ENCODE measurements at places on chromosomes 1 and 21. TPM values are rescaled to one million over a fixed set of nuclear protein-coding genes. Genes with fewer than 3 reads are reported as not detected.
A peak's percentile ranks its signal among the peaks of the same experiment; 100 is the strongest.

Gene TCEA3
- 11.3 TPM for total RNA-seq

GRCh38 chr1:172699695-172700227 is 40.9 kb downstream of the FASLG start:
- no peak for DNase-seq

Gene LAPTM5
- total RNA-seq, result 56.1 TPM

DNA sequence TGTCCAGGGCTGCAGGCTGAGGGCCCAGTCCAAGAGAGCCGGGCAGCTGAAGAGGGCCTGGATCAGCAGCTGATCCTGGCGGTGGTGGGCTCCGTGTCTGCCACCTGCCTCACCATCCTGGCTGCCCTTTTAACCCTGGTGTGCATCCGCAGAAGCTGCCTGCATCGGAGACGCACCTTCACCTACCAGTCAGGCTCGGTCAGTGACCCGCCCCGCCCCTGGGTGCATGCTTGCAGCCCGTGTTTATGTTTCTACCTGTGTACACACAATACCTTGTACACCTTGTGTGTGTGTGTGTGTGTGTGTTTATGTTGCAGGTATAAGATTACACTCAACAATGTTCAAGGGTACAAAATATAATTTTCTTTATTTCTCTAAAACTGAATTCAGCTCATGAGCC is 13.0 kb downstream of the TIE1 start:
- DNase-seq, result no peak

- peak; percentile 7 for DNase-seq
These were observed 54.2 kb upstream of the ARTN start for GRCh38 chr1:43879414-43879813.

GRCh38 chr1:13754510-13755103 is 54.6 kb downstream of the PRDM2 start:
- no peak for DNase-seq

Gene CAPN2
- total RNA-seq, result 178 TPM

Gene TFF2
- total RNA-seq, result not detected

DNA sequence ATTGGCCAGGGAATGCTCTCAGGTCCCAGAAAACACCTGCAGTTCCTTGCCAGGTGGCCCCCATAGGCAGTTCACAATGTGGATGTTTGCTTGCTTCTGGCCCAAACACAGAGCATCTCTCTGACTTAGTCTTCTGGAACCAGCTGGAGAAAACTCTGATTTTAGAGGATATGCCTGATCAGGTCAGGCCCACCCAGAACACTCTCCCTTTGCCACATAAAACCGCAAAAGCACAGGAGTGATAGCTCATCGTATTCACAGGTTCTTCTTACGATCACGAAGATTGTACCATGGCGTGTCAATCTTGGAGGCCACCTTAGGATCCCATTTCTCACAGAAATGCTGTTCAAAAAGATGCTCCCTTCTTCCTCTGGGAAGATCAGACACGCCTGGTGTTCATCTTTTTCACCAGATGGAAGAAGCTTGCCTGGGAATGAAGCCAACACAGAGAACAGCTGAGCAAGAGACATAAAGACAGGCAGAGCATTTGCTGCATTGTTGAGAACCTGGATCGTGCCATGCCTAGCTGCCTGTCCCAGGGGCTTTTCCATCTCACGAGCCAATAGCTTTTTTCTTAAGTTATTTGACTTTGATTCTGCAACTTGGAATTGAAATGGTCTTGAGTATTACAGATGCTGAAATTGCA is 11.6 kb upstream of the CD247 start:
- no peak for DNase-seq

Gene HEYL
- 34.0 TPM for total RNA-seq

- no peak for DNase-seq
These were observed 302.8 kb downstream of the MATN1 start for GRCh38 chr1:30420519-30421050.

- DNase-seq, result peak; percentile 63
These were observed at the start of the genes ERMAP and SVBP for GRCh38 chr1:42816585-42817439. Gene ERMAP, plus strand, starts transcription at chr1:42817122. Its CDS starts 13,327 bp downstream, at chr1:42830449. Gene SVBP, minus strand, starts transcription at chr1:42817397. Its CDS starts 853 bp downstream, at chr1:42816544.

- no peak for DNase-seq
These were observed 28.4 kb upstream of the KIAA0040 start for GRCh38 chr1:175220853-175221556.

DNA sequence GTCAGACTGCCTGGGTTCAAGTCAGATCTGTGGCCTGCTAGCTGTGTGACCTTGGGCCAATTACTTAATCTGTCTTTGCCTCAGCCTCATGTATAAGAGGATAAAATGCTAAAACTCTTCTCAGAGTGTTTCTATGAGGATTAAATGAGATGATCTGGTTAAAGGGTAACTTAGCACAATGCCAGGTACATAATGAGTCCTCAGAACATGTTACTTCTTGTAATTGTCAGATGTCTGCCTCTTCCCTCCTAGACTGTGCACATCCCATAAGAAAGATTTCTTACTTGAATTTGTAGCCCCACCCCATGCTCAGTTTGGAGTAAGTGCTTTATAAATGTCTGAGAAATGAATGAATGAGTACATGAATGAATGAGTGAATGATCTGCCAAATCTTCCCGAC is 34.6 kb upstream of the HIVEP3 start:
- DNase-seq, result no peak

Gene PRDM16
- total RNA-seq, result 84.2 TPM

Gene KISS1
- total RNA-seq, result not detected

DNA sequence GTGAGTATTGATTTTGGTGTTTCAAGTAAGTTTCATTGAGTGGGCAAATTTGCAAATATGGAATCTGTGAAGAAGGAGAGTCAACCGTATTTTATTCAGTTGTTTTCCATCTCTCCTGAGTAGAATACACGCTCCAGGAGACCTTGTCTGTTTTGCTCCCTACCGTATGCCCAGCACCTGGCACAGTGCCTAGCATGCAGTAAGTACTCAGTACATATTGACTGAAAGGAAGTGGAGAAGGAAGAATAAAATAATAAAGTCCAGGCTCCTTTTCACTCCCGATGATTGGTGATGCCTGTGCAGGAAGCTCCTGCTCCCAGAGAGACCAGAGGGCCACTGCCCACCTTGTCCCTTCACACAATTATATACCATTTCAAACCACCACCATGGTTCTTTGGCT is 59.4 kb upstream of the NEK2 start:
- DNase-seq, result no peak

GRCh38 chr1:159889821-159890252 is 10.1 kb downstream of the CFAP45 start:
- peak; percentile 71 for DNase-seq

GRCh38 chr1:201736707-201737320 is 92.1 kb upstream of the IPO9 start:
- peak; percentile 63 for DNase-seq

Gene S100A3
- not detected for total RNA-seq

Gene PLD5
- total RNA-seq, result 6.6 TPM

Gene FAM43B
- total RNA-seq, result 0.75 TPM

Gene HIVEP3
- total RNA-seq, result 0.32 TPM

All from ascending aorta (tissue), 2 donors.